ENCODE measurements at places on chromosomes 13 and 19.

GRCh38 chr19:54435551-54436016, 13.4 kb upstream of the LENG8 start:
- no peak for DNase-seq

DNA sequence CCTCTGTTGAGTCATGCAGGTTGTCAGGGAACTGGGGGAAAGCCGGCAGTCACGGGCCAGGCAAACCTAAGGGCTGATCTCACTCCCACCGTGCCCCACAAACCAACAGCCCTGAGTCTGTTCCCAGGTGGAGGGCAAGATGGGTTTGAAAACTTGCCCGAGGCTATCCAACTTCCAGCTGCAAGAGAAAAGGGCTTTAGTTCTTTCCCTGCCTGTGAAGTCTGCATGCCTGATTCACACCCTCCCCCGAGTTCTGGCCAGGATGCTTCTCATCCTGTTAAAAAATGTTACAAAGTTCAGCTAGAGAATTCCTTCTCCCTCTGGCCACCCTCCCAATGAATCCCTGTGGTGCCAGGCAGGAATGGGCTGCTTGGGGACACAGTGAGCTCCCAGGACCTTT, 33.1 kb downstream of the MYO16 start:
- DNase-seq: no peak

DNA sequence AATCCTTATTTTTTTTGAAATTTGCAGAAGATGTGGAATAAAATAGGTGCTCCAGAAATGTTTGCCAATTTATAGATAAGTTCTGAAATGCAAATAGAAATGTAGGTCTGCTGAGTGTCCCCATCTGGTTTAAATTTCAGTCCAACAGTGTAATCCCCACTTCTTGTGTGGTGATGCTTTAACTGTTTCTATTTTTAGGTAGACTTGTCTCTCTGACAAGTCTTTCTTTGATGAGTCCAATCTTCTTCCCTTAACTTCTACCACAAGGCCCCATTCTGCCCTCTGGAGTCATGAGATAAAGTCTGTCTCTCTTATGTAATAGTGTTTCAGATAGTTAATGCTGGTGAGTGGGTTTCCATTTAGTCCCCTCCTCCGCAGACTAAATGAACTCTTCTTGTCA, 390.4 kb downstream of the RFC3 start:
- DNase-seq: no peak

DNA sequence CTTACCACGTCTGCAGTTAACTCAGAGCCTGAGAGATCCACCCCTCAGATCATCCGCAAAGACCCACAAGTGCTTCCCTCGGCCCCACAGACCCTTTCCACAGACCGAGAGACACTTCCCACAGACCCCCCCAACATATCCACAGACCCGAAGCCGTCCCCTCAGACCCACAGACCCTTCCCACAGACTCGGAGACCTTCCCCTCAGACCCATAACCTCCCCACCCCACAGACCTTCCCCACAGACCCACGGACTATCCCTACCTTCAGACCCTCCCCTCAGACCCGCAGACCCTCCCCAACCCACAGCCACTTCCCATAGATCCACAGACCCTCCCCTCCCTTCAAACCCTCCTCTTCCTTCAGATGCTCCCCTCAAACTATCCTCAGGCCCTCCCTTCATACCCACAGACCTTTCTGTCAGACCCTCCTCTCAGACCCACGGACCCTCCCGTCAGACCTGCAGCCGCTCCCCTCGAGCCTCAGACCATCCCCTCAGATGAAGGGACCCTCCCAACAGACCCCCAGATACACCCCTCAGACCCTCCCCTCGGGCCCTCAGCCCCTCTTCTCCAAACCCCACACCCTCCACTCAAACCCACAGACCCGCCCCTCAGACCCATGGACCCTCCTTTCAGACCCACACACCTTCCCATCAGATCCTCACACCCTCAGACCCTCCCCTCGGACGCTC, 20.1 kb upstream of the TFDP1 start:
- no peak for DNase-seq

DNA sequence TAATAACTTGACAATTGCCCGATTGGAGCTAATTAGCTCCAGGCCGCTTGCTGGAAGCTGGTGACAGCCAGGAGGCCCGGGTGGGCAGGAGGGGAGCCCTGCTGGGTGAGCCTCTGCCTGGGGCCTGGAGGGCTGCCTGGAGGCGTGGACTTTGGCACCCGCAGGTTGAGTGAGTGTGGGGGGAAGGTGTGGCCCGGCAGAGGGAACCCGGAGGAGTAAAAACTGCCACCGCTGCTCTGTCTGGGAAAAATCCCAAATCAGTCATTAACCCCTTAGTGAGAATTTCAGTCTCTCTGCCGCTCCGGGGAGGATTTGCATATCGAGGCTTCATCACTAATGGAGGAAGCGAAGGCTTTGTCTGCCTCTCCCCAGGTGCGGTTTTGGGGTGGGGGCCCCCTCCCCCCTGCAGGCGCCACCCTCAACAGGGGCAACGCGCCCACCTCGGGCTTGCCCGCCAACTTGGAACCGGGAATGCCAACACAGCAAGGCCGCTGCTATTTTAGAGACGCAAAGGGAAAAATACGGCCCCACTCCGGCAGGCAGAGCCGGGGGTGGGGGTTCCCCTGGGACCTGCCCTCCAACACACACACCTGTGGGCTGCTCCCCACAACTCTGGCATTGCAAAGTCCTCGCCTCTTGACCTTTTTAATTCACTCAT, 6.2 kb downstream of the EFNA2 start:
- no peak for DNase-seq

DNA sequence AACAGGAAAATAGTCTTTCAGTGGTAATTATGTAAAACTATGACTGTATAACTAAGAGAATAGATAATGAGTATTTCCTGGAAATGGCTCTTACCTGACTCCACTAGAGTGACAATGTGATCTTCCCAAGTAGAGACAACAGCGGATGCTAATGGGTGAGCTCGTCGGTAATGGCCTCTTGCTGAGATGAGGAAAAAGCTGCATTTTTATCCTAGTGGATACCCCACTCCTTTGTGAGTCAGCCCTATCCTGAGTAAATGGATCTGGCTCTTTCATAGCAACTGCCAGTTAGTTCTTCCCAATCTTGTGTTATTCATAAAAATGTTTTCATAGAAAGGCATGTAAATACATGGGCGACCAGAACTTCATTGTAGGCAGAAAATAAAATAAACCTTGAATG, 299.5 kb downstream of the NALCN start:
- DNase-seq: no peak

GRCh38 chr13:85441975-85442374, 357.2 kb downstream of the SLITRK6 start:
- DNase-seq: no peak

DNA sequence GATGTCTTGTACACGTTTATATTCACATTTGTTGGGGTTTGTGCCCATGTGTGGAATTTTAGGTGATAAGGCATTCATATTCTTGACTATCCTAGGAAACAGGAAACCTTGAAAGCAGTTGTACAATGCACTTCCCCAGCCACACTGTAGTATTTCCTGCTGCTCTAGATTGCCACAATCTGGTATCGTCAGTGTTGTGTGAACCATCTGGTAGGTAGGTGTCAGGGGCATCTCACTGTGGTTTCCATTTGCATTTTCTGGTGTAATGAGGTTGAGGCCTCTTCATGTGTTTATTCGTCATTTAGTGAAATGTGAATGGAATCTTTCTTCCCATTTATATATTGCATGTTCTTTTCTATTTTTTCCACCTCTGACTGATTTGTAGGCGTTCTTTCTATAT, 76.6 kb downstream of the SCGB2B2 start:
- DNase-seq: no peak

- DNase-seq: no peak
Measured at GRCh38 chr19:17160908-17161307, 54.2 kb upstream of the USE1 start.

GRCh38 chr13:29532116-29532515, 63.4 kb downstream of the SLC7A1 start:
- no peak for DNase-seq

DNA sequence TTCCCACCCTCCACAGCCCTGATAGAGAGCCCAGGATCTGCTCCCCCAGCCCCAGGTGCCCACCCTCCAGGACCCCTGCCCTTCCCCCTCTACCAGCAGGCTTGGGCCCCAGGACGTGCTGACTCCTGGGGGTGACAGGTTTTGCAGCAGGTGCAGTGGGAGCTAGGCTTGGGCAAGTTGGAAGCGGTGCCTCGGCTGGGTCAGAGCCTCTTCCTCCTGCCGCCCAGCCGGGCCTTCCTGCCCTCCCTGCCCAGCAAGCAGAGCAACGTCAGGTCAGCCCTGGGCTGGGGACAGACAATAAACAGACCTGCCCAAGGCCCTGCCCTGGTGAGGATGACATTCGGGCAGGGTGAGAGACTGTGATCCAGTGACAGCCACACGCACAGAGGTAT, 9.2 kb upstream of the NCCRP1 start:
- no peak for DNase-seq

DNA sequence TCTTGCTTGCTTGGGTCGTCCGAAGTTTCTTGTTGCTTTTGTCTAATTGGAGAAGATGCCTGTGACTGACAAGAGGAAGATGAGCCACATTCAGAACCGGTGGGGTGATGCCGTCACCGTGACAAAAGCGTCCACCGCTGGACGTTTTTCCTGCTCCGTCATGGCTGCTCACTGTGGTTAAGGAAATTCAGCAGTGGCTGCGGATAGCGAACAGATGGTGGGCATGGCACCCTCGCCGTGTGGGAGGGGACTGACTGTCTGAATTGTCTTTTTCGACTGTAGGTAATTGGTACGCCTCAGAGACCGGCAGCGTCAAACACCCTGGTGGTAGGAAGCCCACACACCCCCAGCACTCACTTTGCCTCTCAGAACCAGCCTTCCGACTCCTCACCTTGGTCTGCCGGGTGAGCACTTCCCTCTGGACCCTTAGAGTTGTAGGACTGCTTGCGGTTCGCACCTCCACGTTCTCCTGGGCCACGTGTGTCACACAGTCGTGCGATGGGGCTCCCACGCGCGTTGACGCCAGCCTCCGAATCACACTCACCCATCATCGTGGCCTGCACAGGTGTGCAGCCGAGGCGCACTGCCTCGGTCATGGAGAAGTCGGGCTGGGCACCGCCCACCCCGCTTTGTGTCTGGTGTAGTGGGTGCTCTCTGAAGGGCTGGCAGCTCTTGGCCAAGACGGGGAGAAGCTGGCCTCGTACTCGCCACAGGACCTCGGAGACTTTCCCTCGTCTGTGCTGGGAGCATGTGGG, 26.5 kb downstream of the ATP4B start:
- DNase-seq: no peak

DNA sequence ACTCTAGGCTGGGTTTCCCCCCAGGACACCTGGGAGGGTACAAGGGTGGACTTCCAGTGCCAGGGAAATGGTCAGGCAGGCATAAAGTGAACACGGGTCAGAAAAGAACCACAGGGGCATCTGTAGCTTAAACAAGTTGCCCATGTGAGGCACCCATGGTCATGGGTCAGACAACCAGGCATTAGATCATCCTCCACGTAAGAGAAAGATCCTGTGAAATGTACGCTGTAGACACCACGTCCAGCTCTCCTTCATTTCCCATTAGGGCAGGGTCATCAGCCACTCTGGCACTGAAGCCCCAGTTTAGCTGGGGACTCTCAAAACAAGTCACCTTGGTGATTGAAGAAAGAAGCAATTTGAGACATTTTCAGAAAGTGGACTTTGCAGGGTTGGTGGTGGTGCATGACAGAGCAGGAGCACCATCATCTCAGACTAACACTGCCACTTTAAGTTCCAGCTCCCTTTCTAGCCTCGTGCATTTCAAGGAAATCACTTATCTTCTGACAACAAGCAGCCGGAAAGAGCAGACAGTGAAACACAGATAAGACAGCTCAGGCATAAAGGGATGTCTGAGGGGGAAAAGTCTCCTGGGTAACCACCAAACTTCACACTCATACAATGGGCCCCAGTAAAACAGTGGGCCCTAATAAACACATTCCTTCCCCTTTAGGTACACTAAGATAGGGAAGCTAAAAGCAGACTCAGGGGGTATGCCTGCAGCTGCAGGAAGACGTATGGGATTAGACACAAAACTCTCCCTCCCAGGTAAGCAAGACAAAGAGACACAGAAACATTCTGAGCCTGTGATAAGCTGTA, 16.1 kb upstream of the SIGLEC6 start:
- no peak for DNase-seq

DNA sequence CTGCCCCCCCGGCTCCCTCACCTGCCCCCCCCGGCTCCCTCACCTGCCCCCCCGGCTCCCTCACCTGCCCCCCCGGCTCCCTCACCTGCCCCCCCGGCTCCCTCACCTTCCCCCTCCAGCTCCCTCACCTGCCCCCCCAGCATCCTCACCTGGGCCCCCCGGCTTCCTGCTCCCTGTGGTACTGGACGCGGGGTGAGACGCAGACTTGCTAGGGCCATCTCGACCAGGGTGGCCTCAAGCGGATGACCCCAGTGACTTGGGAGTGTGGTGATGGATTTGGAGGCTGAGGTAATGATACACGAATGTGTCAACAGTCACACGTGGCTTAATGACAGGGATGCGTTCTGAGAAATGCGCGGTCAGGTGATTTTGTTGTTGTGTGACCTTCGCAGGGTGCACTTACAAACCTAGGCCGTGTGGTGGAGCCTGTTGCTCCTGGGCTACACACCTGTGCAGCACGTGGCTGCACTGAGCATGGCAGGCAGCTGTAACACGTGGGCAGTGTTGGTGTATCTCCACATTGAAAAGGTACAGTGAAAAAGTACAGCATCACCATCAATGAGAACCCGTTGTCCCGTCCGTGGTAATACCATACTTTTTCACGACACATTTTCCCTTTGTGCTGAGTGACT, 197.8 kb downstream of the TEX29 start:
- DNase-seq: no peak

- no peak for DNase-seq
Measured at GRCh38 chr13:30928978-30929377, 3.5 kb upstream of the TEX26 start.

- no peak for DNase-seq
Measured at GRCh38 chr13:111145506-111145905, 30.4 kb downstream of the ARHGEF7 start.

DNA sequence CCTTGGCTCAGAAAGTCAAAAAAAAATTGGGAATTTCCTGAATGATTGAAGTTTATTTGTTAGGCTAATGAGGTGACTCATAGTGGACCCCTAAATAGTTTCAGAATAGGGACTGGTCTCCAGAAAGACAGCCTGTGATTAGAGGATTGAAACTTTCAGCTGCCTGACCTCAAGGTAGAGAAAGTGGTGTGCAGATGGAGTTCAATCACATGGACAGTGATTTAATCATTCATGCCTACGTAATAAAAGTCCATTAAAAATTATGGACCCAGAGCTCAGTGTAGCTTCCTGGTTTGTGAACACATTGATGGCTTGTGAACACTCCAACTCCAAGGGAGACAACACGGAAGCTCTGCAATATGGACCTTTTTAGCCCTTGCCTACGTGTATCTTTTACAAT, 533.2 kb upstream of the PCDH9 start:
- DNase-seq: no peak

- no peak for DNase-seq
Measured at GRCh38 chr13:113855931-113856715, 7.8 kb downstream of the GAS6 start.

DNA sequence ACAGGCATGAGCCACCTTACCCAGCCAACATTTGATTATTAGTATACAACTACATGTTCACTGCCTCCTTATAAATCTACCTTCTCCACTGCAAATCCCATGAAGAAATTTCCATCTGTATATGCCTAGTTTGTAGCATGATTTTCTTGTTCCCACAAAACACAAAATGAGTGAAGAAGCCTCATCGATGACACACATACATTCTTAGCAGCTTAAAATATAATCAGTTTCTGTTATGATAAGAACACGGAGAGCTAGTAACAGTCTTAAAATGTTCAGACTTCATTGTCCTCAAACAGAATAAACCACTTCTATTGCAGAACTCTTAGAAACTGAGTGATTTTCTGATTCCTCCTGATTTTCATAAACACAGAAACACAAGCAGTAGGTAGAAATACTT, 740.5 kb downstream of the PCDH9 start:
- no peak for DNase-seq

GRCh38 chr19:43720936-43721335, 5.1 kb downstream of the IRGC start:
- DNase-seq: no peak

Data from stromal cell of bone marrow (primary cell).